Activated CD4-positive, alpha-beta T cell treated with anti-CD3 and anti-CD28 coated beads for 36 hours (primary cell): ENCODE measurements at places on chromosomes 6 and 20.

- DNase-seq, result no peak
Observed at GRCh38 chr20:2564406-2564805, 28.0 kb downstream of the TMC2 start.

- no peak for DNase-seq
Observed at GRCh38 chr6:65091561-65091960, 615.5 kb downstream of the EYS start.

GRCh38 chr6:155504848-155505607 lies 49.4 kb upstream of the NOX3 start:
- DNase-seq, result no peak

DNA sequence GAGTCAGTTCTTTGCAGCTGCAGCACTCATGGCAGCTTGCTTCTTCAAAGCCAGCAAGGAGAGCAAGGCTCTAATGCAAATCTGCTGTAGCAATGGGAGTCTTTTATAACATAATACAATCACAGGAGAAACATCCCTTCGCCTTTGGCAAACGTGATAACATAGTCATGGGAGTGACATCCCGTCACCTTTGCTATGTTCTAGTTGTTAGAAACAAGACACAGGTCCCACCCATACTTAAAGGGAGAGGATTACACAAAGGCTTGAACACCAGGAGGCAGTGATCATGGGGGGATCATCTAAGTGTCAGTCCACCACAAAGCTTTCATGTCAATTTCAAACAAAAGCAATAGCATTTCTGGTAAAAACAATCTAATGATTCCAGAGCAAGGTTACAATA lies 40.1 kb upstream of the PHACTR2 start:
- no peak for DNase-seq

DNA sequence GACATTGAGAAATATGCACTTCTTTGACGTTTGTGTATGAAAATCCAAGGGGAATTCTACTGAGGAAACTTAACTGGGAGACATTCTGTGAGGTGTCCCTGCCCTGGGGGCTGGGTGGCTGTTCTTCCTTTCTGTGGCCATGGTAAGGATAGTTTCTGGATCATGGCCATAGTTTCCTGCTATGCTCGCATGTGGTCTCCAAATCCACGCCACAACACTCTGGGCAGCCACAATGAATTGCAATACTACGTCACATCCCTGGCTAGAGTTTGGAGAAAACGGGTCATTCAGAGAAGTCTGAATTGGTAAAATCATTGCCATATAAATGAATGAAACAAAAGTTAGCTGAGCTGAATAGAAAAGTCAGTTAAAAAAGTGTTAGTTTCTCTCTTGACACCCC lies 230.6 kb downstream of the UTRN start:
- no peak for DNase-seq

DNA sequence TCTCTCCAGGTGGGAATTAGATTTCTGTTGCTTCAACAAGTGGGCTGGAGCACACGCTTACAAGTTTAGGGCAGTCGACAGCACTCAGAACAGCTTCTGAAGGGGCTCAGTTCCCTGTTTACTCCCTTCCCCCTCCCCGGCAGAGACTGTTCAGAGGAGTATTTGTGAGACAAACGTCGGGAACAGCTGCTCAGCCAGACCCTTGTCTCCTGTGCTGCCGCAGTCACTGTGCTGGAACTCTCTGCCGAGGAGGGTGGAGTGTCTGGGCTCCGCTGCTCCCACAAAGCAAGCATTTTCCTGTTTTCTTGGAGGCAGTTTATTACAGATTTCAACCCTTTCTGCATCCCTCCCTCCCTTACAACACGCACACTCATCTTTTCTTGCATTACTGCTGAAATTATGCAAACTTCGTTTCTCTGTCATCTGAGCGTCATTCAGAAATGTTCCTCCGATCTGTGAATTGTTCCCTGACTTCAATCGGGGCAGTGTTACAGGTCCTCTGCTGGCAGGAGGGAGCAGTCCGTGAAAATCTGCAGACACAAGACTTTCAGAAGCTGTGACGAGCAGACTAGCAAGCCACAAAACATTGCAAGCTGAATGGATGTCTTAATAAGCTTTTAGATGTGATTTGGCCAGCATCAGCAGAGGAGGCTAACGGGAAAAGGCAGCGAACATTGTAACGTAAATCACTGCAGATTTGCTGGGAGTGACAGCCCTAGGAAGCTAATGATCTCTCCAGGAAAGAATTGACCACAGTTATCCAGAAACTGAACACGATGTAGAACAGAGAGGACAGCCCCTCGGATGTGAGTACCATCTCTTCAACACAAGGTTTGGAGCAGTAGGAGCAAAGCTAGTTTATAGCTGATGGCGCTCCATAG lies 76.2 kb downstream of the LYRM2 start:
- no peak for DNase-seq

GRCh38 chr6:43122146-43122545 lies 46.0 kb downstream of the PTK7 start:
- DNase-seq, result no peak

DNA sequence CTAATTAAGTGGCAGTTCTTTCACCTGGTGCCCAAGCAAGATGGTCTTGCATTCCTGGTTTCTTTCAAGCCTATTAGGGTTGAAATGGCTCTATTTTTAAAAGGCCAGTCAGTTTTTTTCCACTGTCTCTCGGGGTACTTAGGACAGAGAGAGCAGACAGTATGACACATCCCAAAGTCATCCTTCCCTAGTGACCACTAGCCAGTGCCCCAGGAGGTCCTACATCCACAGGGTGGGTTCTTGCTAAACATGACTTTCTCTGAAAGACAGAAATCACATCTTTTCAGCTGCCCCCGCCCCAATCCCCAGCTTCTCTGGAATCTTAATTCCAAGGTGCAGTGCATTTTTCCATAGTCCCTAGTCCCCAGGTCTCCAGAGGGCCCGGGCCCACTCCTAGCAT lies 192.4 kb downstream of the SLC24A3 start:
- no peak for DNase-seq

- DNase-seq, result no peak
Observed at GRCh38 chr20:34243377-34243776, 2.2 kb downstream of the ASIP start.

- DNase-seq, result no peak
Observed at GRCh38 chr20:62161347-62161746, 17.8 kb downstream of the SS18L1 start.

- peak; percentile 42 for DNase-seq
Observed at GRCh38 chr6:4727671-4728435, 48.4 kb upstream of the CDYL start.

DNA sequence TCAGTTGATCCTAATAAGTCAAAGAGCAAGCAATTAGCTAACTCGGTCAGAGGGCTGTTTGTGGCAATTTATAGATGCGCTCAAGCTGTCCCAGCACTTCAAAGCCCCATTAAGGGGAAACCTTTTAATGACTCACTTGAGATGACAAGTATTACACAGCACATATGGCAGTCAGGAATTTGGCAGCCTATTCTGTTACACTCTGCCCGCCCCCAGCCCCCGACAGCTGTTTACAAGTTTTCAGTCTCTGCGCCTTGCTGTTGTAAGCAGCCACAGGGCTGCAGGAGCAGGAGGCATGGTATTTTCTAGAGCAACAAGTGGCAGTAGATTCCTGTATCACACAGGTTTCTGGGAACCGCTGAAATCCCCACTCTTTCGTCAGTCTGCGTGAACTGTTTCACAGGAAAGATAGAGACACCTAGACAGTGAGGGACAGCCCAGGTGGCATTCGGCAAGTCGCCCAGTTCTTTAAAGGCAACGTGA lies 263.0 kb downstream of the FOXC1 start:
- DNase-seq, result no peak

DNA sequence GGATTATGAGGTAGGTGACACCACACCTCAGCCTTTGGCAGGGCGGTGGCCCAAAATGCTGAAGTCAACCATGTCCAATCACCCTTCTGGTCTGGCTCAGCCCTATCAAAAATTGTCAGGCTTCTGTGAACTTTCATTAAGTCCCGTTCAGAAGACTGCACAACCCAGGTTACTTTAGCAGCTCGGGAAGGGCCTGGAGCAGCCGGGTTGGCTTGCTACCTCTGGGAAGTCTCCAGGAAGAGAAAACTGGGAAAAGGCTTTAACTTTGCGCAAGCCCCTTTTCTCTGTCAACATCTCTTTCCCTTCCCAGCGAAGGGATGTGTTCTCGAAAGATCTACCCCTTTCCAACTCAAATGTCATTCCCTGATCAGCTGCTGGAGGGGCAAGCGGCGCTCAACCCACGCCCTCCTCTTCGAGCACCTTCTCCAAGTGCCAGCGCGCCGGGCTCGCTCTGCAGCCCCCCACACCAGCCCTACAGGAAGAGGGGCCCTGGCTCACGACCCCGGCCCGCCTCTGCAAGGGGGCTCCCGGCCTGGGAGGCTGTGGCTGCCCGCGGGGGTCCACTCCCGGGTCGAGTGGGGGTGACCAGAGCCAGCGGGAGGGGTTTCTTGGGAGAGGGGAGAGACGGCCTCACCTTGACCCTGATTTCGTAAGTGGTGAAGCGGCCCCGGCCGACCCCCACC lies 573 bp downstream of the SNX3 start:
- DNase-seq, result peak; percentile 52

DNA sequence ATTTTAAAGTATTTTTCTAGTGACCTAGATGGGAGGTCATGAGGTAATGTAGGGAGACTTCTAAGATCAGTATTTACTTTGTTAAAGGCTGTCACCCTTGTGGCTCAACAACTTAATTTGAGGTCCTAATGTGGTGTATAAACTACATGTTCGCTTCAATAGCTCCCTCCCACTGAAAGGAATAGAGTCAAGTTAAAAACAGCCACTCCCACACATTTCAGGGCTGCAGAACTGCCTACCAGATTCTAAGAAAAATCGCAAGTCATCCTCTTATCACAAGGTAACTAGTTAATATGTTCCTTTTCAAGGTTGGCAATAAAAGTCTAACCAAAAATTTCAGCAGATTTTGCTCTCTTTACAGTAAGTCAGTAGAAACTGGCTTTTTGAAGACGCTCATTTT lies 15.1 kb downstream of the GSTA1 start:
- no peak for DNase-seq

DNA sequence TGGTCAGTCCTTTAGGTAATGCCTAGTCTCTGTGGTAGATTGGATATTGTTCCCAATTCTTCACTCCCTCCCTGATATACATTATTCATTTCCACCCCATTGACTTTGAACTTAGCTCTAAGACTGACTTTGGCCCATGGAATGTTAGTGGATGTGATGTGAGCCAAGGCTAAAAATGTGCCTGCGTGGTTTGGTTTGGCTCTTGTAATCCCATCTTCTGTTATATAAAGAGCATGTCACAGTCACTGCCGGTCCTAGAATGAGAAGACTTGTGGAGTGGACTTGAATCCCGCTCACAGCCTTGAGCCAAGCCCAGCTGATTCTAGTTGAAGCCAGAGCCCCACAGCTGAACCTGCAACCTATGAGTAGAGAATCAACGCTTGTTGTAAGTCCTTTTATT lies 23.6 kb upstream of the DNAAF9 start:
- DNase-seq, result no peak

GRCh38 chr20:37270576-37271420 lies 9.2 kb upstream of the GHRH start:
- no peak for DNase-seq

- DNase-seq, result no peak
Observed at GRCh38 chr6:134517868-134518267, 200.0 kb upstream of the SGK1 start.

GRCh38 chr6:23267651-23268050 lies 698.3 kb downstream of the HDGFL1 start:
- no peak for DNase-seq

DNA sequence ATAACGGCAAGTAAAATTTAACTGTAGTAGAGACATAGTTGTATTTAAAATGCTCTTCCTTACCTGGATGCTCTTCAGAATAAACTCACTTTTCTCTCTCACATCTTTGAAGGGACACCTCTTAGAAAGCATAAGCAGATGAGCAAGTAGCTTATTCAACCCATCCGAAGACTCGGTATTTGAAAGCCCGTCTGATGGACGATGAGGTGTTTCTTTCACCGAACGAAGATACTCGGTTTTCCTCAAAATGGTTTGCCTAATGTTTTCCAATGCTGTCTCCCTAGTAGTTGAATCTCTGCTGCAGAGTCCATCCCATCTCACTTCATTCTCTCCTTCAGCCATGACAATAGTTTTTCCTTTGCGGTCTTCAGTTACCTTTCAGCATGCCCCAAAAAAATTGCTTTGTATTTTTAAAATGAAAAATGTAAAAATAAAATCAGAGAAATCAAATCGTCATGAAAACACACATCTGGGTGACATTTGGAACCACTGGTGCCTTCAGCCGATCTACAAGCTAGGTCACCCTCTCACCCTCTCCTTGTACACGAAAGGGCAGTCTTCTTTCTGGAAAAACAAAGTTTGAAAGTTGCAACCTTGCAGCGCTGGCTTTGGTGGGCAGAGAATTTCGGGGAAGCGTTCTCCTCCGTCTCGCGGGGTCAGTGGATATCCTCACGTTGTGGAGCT lies 772 bp downstream of the SESN1 start:
- DNase-seq, result no peak

GRCh38 chr6:63307581-63308246 lies 12.1 kb downstream of the LGSN start:
- no peak for DNase-seq

DNA sequence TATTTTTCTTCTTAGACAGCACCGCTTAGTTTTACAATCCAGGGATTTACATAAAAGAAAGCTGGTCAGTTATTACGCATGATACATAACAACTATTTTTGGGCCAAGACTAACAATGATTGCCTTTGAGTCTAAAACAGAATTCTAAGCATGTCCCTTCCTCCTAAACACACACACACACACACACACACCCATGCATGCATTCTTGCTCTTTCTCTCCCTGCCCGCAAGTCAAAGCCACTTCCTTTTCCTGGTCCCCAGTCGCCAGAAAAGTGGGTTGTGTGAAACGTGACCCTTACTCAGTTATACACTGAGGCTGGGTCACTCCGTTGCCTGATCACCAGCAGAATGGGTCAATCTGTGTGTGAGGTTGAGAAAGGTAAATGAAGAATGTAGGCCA lies 31.4 kb downstream of the FYN start:
- DNase-seq, result peak; percentile 67

DNA sequence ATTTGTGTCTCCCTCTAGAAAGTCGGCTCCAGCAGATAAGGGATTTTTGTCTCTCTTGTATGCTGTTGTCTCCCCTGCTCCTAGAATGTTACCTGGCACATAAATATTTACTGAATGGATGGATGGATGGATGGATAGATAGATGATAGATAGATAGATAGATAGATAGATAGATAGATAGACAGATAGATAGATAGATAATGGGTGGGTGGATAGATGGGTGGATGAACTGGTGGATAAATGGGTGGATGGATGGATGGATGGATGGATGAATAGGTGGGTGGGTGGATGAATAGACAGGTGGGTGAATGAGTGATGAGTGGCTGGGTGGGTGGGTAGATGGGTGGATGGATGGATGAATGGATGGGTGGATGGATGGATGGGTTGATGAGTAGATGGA lies 185.0 kb downstream of the NFATC2 start:
- no peak for DNase-seq

GRCh38 chr6:45903959-45904358 lies 111.7 kb downstream of the CLIC5 start:
- DNase-seq, result no peak

GRCh38 chr6:108163267-108163643 lies 2.6 kb upstream of the NR2E1 start:
- no peak for DNase-seq

GRCh38 chr6:89145956-89146717 lies at the start of gene PM20D2:
PM20D2 (plus strand) TSS chr6:89146055; CDS start chr6:89146145, 90 bp downstream.
- peak; percentile 79 for DNase-seq
